Glutamatergic neuron (in vitro differentiated cells): ENCODE measurements at places on chromosomes 12 and 14. TPM values are rescaled to one million over a fixed set of nuclear protein-coding genes. Genes with fewer than 3 reads are reported as not detected.

DNA sequence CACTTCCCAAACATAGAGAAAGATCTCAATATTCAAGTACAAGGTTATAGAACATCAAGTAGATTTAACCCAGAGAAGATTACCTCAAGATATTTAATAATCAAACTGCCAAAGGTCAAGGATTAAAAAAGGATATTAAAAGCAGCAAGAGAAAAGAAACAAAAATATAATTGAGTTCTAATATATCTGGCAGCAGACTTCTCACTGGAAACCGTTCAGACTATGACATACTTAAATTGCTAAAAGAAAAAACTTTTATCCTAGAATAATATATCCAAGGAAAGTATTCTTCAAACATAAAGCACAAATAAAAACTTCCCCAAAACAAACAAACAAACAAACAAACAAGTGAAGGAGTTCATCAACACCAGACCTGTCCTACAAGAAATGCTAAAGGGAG is 92.4 kb downstream of the FSCB start:
- no peak for DNase-seq

GRCh38 chr12:103814436-103814835 is 26.6 kb downstream of the NT5DC3 start:
- no peak for DNase-seq

DNA sequence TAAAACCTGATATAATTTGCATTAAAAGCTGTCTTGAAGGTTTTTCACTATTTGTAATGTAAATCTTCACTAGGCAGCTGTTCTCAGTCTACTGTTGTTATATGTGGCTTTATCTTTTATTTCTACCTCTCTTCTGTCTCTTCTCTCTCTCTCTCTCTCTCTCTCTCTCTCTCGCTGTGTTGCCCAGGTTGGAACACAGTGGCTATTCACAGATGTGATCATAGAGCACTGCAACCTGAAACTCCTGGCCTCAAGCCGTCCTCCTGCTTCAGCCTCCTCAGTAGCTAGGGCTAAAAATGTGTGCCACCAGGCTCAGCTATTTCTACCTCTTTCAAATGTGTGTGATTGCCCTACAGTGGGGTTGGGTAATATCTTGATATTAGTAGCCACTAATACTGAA is 21.1 kb downstream of the FUT8 start:
- no peak for DNase-seq

GRCh38 chr12:119363037-119363436 is 28.5 kb downstream of the CCDC60 start:
- DNase-seq = no peak

DNA sequence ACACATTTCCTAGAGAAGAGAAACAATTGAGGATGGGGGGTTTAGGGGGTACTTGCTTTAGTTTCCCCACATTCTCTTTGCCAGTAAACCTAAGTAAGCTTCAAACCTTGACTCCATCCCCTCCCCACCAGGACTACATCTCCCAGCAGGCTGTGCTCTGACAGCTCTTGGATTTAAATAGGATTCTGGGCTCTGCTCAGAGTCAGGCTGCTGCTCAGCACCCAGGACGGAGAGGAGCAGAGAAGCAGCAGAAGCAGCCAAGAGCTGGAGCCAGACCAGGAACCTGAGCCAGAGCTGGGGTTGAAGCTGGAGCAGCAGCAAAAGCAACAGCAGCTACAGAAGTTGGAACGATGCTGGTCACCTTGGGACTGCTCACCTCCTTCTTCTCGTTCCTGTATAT is 20.6 kb downstream of the RDH12 start:
- no peak for DNase-seq

DNA sequence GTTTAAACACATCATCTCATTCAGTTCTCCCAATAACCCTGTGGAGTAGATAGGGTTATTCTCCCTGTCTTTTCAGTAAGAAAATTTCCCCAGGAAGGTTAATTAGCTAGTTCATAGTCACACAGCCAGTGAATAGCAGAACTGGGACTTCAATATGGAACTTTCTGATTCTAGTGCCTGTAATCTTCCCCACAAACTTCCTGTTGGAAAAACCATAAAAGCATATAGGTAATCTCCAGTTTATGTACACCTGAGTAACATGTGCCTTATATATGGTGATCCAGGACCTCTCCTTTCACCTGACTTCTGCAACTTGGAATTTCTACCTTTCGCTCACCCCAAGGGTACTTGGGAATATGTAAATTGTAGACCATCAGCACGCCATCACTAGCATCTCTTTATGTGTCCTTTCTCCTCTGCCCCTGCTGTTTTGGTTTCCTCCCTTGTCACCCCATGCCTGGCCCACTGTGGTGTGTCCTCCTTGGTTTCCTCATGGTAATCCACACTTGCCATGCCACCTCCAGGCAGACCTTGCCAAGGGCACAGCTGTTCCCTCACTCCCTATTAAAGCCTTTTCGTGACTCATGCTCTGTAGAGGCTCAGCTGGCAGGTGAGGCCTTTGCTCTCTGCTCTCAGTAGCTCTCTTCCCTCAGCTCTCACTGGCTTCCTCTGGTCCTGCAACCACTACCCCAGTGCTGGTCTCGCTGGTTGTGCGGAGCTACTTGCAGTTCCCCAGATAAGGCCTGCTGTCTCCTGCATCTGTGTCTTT is 16.7 kb downstream of the TBC1D30 start:
- DNase-seq = no peak

GRCh38 chr14:41749429-41749828 is 142.8 kb downstream of the LRFN5 start:
- DNase-seq = no peak

DNA sequence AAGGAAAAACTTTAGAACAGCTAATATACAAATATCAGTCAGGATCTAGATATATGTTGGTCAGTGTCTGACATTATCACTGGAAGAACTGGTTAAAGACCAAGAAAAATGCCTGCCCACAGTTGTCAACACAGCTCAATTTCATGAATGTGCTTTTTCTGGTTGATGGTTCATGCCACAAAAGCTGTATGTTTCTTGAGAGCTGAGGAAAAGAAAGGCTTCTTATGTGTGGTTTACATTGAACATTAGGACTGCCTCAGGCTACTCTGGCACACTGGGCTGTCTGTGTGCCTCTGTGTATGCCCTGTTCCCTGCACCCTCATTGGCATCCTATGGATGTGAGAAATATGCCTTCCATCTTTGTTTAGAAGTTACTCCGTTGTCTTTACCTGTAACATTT is 218.8 kb upstream of the RGS6 start:
- no peak for DNase-seq

DNA sequence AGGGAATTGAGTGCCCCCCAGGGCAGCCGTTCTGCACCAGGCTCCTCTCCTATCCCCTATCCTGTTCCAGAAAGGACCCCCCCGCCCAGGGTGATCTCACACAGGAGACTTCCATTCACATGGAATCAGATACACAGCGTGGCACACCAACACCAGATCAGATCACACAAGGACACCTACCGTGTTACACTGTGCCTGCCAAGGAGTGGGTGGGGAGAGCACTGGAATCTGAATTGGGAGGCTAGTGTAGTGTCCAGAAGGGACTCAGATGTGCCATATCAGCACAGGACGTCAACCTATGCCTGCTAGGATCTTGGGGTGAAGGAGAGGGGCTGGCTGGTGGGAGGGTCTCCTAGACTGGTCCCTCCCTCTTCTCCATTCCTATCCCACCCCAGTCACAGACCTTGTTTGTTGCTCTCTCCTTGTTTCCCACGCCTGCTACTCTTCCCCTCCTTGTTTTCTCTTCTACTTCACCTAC is 2.3 kb downstream of the PTMS start:
- peak; percentile 33 for DNase-seq

- DNase-seq = no peak
Observed at GRCh38 chr12:51869931-51870330, 18.0 kb upstream of the ANKRD33 start.

GRCh38 chr12:81206429-81206828 is 128.6 kb downstream of the ACSS3 start:
- DNase-seq = no peak

The MAP4K5 gene
- 99.5 TPM for total RNA-seq

The PTPRQ gene
- not detected for total RNA-seq

The VASH1 gene
- 149 TPM for total RNA-seq

The SIRT4 gene
- total RNA-seq = 3.8 TPM

The TMEM229B gene
- 7.5 TPM for total RNA-seq

The SMCO2 gene
- total RNA-seq = not detected

The SLCO1B3 gene
- total RNA-seq = not detected

The KCNH3 gene
- total RNA-seq = 5.9 TPM
